Suppressor macrophage treated with lipopolysaccharide for 1 hour (primary cell): ENCODE measurements at places on chromosomes 11 and 22.
A peak's percentile ranks its signal among the peaks of the same experiment; 100 is the strongest.

DNA sequence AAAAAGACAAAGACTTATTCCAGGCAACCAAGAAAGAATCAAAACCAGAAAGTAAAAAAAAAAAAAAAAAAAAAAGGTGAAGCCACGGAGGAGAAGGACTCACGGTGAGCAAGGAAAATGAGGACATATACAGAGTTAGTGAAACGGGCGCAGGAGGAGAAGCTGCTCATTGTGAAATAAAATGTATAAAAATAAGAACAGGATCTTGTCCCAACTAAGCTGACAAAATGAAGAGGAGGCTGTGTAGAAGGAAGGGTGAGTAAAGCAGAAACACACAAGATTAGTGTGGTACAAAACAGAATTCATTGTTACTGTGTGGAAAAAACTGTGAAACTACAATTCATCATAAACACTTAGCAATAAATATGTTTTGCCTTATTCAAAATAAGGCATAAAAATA lies 7.6 kb downstream of the IL17REL start:
- peak; percentile 66 for DNase-seq

DNA sequence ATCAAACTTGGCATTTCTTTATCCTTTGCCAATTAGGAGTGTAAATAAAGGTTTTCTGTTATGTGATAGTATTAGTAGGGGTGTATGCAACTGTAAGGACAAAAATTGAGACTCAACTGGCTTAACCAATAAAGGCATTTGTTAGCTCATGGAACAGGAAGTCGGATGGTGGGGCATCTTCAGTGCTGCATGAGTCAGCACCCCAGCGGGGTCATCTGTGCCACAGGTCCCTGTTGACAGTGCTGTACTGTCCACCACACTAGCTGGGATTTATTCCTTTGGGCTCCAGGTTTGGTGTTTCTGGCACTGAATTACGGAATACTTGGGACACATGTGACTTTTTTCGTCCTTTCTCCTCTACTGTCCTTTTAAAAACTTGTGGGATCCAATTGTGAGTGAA lies 86.0 kb downstream of the PPP6R3 start:
- peak; percentile 84 for DNase-seq

- peak; percentile 44 for DNase-seq
Observed at GRCh38 chr11:66291706-66292542, at the start of gene TMEM151A. Gene TMEM151A, plus strand, starts transcription at chr11:66291894. Its CDS starts 120 bp downstream, at chr11:66292014.

DNA sequence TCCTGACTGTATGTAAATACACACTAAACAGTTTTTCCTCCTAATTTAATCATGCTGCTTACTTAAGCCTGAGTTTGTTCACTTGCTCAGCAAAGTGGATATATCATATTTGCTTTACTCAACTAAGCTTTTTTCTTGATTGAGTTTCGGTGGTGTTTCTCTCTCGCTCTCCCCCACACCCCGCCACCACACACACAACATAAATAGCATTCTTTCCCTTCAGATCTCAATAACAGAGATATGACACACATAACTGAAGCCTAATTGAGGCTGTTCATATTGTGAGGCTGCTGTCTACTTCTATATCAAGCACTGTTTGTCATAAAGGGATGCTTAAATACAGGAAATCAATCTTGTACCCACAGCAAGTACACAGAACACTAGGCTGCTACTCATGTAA lies 364.9 kb downstream of the FAT3 start:
- DNase-seq, result no peak

GRCh38 chr11:117868815-117869561 lies 7.5 kb downstream of the FXYD6 start:
- DNase-seq, result no peak

DNA sequence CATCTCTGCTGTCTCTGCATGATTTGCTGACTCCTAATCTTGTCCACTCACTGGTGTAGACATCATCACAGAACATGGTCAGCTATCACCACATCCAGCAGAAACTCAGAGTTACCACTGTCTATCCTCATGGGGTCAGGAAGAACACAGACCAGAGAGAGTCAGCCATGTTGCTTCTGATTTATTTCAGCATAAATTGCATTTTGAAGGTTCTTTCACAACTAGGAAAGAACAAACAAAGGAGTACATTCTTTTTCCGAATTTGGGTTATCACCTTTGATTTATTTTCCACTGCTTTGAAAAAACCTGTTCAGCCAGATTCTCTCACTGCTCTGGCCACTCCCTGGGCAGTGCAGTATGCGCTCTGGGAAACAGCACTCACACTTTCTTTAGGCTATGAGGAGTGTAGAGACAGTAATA lies 172.0 kb upstream of the MTMR2 start:
- DNase-seq, result no peak

GRCh38 chr11:68956142-68956541 lies 24.6 kb downstream of the MRGPRD start:
- DNase-seq, result peak; percentile 43

DNA sequence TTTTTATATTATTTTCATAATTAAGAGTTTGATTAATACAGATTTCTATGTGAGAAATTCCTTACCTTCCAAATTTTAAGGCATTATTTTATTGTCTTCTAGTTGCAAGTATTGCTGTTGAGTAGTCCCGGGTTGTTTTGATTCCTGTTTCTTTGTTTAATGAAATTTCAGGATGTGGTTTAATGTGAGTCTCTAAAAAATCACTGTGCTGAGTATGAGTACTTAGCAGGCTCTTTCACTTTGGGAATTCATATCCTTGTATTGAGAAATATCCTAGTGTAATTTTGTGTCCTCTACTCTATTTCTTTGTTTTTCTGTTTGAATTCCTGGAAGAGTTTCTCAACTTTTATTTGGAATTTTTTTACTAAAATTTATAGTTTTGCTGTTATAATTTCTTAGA lies 113.2 kb downstream of the TMEM135 start:
- no peak for DNase-seq

- peak; percentile 31 for DNase-seq
Observed at GRCh38 chr11:111018566-111018965, 227.0 kb upstream of the POU2AF2 start.

GRCh38 chr11:76885390-76886097 lies 24.8 kb downstream of the ACER3 start:
- DNase-seq, result peak; percentile 86

DNA sequence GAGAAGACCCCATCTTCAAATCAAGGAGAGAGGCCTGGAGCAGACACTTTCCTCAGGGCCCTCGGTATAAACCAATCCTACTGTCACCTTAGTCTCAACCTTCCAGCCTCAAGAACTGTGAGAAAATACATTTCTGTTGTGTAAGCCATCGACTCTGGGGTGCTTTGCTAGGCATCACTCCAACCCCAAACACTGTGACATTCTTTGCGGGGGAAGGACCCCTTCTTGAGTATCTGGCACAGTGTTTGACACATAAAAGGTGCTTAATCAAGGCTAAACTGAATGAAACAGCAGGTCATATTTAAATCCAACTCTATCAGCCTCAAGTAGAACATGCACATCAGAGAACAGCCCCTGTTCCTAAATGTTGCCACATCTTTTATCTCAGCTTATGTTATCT lies 558.1 kb downstream of the INSC start:
- no peak for DNase-seq

DNA sequence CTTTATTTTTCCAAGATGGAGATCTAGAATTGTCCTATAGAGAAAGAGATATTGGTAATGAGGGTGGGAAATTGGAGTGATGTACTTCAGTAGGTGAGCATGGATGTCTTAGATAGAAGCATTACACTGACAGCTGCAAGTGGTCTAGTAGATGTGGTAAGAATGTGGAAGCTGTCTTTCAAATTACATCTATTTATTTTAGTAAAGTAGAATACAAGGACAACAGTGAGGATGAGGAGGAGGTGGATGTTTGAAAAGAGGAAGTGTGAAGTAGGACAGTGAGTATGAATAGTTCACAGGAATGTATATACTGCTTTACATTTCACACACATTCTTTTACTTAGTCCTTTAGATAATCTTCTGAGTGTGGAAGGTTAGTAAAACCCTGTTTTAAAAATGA lies 64.2 kb downstream of the HIPK3 start:
- no peak for DNase-seq

DNA sequence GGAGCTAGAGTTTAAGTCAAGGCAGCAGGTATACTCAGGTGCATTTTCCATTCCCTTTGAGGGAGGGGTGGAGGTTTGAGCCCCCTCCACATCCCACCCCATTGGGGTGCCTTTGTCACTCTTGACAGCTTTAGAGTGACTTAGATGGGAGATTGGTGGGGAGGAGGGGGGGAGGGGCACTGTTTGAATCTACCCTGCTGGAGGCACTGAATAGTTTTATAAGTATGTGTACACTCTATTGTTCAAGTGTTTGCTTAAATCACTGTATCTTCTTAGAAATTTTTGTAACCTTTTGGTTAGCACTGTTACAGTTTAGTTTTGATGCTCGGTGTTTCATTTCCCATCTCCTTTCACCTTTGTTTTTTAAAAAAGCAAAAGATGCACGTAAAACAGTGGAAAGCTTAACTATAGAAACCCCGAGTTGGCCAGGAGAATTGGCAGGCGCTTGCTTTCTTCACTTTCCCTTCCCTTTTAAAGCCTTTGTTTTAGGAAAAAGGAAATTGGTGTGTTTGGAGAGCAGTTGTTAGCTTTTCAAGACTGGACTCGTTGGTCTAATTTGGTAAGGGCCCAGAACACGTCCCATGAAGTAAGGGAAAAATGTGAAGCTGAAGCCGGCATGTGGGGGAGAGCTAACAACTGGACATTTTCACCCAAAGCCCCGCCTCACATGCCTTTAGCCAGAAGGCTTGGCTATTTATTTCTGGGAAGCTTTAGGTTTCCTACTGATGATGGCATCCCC lies 42.8 kb downstream of the TNRC6B start:
- DNase-seq, result no peak

DNA sequence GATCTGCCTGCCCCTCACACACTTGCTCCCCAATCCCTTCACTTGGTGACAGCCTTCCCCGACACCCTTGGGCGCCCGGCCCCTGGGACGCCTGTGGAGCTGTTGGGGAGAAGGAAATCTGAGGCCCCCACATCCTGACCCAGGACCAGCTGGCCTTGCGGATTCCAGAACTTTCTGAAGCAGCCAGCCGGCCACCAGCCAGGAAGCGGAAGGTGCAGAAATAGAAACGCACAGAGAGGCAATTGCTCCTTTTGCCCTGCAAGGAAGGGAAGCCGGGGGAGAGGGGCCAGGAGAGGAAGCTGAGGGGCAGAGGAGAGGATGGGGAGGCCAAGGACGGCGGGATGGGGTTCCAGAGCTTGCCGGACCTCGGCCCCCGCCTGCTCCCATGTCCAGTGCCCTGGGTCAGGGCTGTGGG lies 66.7 kb upstream of the LINC01488 start:
- no peak for DNase-seq

GRCh38 chr11:38156495-38157146 lies 1558.6 kb upstream of the RAG2 start:
- DNase-seq, result no peak

- DNase-seq, result no peak
Observed at GRCh38 chr11:47157805-47158204, 18.9 kb downstream of the ARFGAP2 start.

DNA sequence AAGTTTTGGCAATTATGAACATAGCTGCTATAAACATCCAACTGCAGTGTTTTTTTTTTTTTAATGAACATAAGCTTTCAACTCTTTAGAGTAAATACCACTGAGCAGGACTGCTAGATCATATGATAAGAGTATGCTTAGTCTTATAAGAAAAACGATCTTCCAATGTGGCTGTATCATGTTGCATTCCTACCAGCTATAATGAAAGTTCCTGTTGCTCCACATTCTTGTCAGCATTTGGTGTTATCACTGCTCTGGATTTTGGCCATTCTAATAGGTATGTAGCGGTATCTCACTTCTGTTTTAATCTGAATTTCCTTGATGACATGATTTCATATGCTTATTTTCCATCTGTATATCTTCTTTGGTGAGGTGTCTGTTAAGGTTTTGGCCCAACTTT lies 50.4 kb downstream of the PDGFD start:
- DNase-seq, result no peak

GRCh38 chr11:11178671-11179638 lies 174.1 kb downstream of the CSNK2A3 start:
- no peak for DNase-seq

GRCh38 chr11:19079643-19080440 lies 19.3 kb upstream of the MRGPRX2 start:
- no peak for DNase-seq

DNA sequence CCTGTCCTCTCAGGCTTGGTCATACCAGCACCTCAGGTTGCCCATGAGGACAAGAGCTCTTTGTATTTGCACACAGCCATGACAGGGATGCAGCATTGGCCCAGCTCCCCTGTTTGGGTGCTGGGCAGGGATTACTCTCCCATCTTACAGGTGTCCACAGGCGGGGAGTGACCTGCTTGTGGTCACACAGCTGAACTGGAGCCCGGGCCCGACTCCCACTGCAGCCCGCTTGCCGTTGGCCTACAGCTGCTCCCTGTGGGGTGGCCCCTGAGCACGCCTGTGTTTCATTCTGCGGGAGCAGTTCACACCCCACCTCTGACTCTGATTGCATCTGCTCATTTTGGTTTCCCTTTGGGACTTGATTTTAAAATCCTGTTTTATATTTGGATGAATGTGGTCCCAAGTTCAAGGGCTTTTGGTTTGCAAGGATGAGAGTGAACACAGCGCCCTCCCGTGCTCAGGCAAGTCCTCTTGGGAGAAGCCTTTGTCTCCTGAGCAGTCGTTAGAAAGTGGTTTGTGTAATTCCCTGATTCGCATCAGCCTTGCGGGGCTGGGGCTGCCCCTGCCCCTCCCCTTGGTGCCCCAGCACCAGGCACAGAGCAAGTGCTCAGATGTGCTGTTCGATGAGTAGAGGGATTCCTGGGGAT lies 9.3 kb downstream of the PICK1 start:
- no peak for DNase-seq

GRCh38 chr11:64627371-64627770 lies 36.4 kb downstream of the SLC22A12 start:
- DNase-seq, result no peak
